Midbrain (tissue), 1 donor: ENCODE measurements at places on chromosomes 6 and 20.

- no peak for DNase-seq
Measured at GRCh38 chr20:24507182-24507853, 37.9 kb downstream of the SYNDIG1 start.

- DNase-seq, result no peak
Measured at GRCh38 chr6:74654296-74654695, 551.6 kb downstream of the COL12A1 start.

DNA sequence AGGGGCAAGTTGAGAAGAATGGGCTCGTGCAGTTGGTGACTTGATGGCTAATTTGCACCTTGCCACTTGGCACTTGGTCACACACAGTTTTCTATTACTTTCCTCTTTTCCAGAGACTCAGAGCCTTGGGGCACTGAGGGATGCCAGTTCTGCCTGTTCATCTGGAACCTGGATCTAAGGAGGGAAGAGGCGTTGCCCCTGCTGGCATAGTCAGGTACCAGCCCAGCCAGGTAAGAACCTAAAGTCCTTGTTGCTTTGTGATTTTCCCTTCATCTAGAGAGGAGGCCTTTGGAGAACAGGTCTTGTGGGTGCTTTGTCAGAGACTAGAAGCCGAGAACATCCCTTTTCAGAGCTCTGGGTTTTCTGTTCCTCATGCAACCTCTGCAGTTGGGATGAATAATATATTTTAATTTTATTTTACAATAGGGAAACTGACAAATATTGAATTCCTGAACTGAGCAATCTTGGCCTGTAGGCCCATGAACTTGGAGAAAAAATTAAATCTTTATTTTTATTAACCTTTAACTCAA, 11.4 kb downstream of the SYTL3 start:
- DNase-seq, result no peak

DNA sequence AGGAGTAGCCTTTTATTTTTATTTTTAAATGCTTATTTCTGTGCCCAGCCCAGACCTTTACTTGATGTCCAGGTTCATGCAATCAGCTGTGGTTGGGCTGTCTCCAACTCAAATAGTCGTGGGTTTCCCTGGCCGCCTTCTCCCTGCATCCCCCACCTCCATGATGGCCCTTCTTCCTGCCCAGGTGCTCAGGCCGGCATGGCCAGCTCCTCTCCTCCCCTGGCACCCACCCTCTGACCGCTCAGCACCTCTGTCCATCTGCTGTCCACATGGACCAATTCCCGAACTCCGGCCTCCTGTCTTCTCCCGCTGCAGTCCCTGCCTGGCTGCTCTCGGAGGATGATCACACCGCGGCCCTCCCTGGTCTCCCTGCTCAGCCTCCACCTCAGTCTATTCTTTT, 81.2 kb upstream of the SULF2 start:
- no peak for DNase-seq

GRCh38 chr6:35425284-35425683, 26.9 kb upstream of the FANCE start:
- DNase-seq, result no peak

- no peak for DNase-seq
Measured at GRCh38 chr6:169194737-169195136, 58.9 kb downstream of the THBS2 start.

- DNase-seq, result no peak
Measured at GRCh38 chr6:76057469-76057868, 15.0 kb downstream of the IMPG1 start.

GRCh38 chr6:389622-390021, 1.9 kb upstream of the IRF4 start:
- no peak for DNase-seq

GRCh38 chr20:51758978-51759544, 9.1 kb downstream of the ATP9A start:
- peak; percentile 81 for DNase-seq

GRCh38 chr6:145731447-145731846, 3.9 kb downstream of the EPM2A start:
- DNase-seq, result no peak

GRCh38 chr20:21182832-21183563, 57.1 kb downstream of the KIZ start:
- DNase-seq, result no peak

- DNase-seq, result no peak
Measured at GRCh38 chr6:157569543-157569942, 188.6 kb downstream of the ZDHHC14 start.

DNA sequence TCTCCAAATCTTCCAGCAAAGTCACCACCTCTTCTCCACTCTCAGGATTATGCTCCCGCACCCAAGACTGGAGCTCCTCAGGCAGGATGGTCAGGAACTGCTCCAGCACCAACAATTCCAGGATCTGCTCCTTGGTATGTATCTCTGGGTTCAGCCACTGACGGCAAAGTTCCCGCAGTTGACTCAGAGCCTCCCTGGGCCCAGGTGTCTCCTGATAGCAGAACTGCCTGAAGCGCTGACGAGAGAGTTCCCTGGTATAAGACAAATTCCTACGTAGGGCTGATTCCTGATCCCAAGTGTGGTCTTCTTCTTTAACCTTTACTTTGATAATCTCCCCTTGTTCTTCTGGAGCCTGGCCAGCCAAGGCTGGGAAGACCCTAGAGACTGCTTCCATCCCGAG, 60.6 kb downstream of the GPX5 start:
- DNase-seq, result no peak

GRCh38 chr6:49457771-49458170, 5.3 kb downstream of the MMUT start:
- DNase-seq, result no peak

DNA sequence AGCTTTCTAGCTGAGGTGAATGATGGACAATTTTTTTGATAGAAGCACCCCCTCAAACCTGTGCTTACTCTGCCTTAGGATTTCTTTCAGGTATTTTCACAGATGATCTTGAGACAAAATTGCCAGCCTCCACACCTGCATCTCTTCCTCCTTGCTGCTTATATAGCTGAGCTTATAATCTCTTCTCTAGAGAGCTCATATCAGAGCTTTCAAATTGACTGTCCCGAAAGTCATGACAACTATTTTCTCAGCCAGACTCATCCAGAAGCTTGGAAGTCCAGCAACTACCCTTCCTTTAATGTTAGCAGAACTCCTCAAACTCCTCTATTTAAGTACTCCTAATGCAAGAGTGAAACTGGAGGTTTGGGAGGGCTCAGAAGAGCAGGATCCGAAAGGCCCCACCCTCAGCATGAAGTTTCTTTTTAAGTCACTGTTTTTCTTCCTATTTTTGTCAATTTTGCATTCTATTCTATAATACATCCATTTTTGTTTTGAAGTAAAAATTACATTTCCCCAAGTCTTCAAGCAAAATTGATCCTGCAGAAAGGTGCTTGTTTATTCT, 12.7 kb downstream of the CGA start:
- DNase-seq, result no peak

DNA sequence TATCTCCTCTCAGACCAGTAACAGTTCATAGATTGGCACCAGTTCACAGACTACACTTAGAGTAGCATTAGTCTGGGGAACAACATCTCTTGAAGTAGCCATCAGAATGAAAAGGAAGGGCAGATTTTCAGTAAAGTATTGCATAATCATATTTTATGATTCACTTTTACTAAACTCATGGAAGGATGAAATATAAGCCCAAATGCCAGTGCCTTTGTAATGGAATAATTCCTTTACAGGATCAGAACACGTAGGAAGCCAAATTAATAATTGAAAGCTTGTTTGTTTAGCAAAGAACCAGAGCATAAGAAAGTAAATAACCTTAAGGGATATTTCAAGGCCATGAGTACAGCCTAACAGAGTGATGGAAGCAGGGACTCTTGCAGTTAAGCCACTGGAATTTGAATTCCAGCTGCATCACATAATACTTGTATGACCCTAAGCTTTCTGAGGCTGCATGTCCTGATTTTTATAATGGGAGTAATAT, 11.4 kb upstream of the LOC128125822 start:
- DNase-seq, result no peak

DNA sequence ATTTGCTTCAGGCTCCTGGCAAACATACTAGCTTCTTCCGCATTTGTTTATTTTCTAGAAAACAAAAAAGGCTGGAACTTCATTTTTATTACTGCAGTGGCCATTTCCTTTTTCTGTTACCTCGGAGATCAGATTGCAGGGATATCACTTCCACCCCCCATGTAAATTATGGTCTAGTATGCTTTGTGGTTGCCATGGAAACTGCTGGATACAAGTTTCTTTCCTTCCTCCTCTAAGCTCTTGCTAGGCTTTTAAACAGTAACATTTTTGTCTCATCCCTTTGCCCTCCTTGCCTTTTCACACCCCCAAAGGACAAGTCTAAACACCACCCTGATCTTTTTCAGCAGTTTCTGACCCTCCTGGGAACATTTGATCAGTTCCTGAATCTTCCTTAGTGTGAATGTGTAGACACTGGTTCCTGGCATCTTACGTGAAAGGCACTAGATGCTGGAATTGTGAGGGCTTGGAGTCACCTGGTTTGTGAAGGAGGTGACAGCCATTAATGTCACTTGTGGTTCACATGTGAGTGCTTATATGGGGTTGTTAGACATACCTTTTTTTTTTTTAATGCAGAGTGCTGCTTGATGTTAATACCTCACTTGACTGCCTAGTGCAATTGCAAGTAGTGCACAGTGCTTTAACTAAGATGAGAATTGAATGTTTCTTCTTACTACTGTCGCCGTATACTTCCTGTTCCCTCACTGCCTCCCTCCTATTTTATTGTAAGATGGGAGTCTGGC, 181.6 kb downstream of the JARID2 start:
- DNase-seq, result no peak

DNA sequence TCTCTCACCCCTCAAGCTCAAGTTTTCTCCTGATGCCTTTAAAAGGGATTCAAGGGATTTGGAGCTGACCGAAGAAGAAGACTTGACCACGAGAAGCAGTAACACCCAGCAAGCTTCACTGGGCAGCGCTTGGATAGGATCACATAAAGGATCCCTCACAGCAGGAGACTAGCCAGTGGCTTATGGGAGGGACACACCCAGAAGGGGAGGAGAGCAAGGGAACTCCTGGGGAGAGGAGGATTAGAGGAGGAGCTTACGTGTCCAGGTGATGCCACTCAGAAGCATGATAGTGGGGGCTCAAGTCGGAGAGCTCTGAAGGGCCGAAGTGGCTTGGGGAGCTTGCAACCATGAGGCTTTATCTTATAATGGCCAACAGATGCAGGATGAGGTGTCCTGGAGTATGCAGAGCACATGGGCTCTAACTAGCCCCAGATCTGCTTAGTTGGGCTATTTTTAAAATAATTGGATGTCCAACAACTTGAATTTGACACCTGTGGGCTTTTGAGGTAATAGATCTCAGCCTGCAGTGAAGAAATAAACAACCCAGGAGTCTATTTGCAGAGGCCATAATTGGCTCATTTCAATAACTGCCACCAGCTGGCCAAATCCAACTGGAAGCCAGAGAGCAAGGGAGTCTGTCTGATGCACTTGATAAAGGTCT, 137.9 kb upstream of the EXOC2 start:
- DNase-seq, result no peak

DNA sequence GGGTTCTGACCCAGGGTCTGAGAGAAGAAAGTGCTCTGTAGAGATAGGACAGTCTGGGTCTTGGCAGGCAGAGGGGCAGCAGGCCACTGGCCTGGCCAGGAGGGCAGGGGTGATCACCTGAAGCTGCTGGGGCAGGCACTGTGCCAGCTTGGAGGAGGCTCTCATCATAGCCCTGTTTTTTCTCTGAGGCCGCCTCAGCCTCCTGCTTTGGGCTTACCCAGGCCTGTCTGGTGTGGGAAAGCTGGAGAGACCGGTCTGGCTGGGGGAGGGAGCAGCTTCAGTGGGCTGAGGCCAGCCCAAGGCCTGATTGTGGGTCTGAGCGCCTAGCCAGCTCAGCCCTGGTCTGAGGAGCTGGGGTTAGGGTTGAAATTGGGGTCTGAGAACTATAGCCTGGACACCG, 3.9 kb downstream of the LPIN3 start:
- DNase-seq, result no peak

DNA sequence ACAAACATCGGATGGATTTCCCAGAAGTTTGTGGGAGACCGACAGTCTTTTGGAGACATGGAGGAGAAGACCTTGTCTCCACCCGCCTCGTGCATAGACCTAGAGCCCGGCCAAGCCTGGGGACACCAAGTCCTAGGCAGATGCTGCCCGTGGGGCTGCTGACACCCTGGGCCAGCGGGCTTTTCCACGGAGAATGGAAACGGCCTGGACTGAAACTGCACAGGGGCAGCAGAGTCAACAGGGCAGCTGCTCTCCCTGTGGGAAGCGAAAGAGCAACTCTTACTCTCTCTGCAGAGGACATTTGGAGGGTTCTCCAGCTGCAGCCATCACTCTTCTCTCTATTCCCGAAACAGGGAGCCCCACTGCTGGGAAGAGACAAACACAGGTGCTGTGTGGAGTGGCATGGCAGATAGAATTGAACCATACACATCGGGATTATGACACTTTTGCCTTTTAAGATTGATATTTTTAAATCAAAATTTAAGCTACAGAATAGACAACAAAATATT, 401.2 kb downstream of the THBS2 start:
- no peak for DNase-seq

DNA sequence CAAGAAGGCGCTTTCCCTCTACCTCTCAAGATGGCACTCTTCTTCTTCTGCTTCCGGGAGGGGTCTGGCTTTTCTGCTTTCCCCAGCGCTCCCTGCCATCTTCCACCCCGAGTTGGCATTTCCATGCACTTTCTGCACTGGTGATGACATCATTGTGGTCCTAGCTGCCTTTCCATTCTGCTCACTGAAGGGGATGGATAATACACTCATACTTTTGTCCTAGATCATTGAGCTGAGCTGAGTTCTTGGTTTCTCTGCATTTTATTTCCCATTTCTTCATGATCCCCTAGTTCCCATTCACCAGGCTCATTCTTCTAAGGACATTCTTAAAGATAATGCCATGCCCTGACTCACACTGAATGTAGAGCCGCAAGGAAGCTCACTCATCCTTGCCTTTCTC, 96.7 kb downstream of the EDN1 start:
- no peak for DNase-seq

GRCh38 chr20:53994088-53994487, 76.3 kb downstream of the BCAS1 start:
- no peak for DNase-seq

DNA sequence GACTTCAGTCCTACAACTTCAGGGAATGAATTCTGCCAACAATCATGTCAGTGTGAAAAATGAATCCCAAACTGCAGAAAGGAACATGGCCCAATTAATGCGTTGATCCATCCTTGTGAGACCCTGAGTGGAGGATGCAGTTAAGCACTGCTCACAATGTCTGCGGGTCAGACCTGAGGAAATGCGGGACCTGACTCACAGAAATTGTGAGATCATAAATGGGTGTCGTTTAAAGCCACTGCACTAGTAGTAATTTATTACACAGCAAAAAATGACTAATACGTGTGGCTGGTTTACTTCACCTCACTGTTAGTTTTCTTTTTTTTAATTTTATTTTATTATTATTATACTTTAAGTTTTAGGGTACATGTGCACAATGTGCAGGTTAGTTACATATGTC, 505.0 kb downstream of the PRKN start:
- DNase-seq, result no peak

DNA sequence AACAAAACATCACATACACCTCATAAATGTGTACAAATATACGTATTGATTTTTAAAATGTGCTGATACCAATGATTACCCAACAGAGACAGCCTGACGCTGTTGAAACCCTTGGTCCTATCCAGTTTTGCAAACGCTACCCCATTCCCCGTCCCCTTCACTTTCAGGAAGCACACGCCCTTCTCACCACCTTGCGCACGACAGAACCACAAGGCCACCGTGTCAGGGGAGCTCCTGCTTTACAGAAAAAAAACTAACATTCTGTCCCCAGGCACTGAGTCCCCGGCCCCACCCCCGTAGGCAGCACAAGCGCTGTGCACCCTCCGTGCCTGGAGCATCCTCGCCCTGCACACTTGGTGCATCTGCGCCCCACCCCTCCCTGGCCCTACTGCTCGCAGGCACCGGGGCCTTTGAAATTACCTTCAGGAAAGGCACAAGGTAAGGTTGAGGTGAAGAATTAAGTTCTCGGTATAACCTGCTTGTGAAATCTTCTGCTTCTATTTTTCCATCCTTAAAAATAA, 58.5 kb downstream of the TAF4 start:
- DNase-seq, result no peak
